T-helper 2 cell treated with Interferon-gamma antibody and Interleukin-4, amounts not matched to agents 100 ng/mL and 5 ng/mL, for 36 hours (primary cell): ENCODE measurements at places on chromosomes 12 and 14. TPM values are rescaled to one million over a fixed set of nuclear protein-coding genes. Genes with fewer than 3 reads are reported as not detected.

The BTBD6 gene
- 41.8 and 42.2 TPM in 2 replicates for total RNA-seq

The VIPAS39 gene
- 17.1 and 18.8 TPM in 2 replicates for total RNA-seq

The RPGRIP1 gene
- total RNA-seq = 0.16 TPM in 1 of 2 replicates, not detected in the other

The CLEC4D gene
- total RNA-seq = not detected in 2 replicates

The B3GNT4 gene
- 0.36 and 0.45 TPM in 2 replicates for total RNA-seq

The CCDC177 gene
- not detected in 2 replicates for total RNA-seq

The RPL6 gene
- 1,174 and 1,185 TPM in 2 replicates for total RNA-seq

The PRKD1 gene
- not detected in 2 replicates for total RNA-seq

The CLEC14A gene
- total RNA-seq = not detected in 2 replicates

The SYT1 gene
- not detected in 2 replicates for total RNA-seq

The MFAP5 gene
- not detected in 2 replicates for total RNA-seq

The DIO2 gene
- total RNA-seq = not detected in 2 replicates

The DAO gene
- total RNA-seq = not detected in 2 replicates

The ZNF839 gene
- 14.6 and 15.0 TPM in 2 replicates for total RNA-seq

The TSPAN8 gene
- total RNA-seq = not detected in 2 replicates

The SERPINA10 gene
- total RNA-seq = not detected in 2 replicates

The GPR84 gene
- total RNA-seq = 0.32 and 0.39 TPM in 2 replicates

The MIP gene
- total RNA-seq = not detected in 2 replicates

The KRT78 gene
- not detected in 2 replicates for total RNA-seq

The LALBA gene
- total RNA-seq = not detected in 2 replicates

The TAS2R19 gene
- 3.1 and 3.5 TPM in 2 replicates for total RNA-seq
